ENCODE measurements at places on chromosomes 7 and 10. TPM values are rescaled to one million over a fixed set of nuclear protein-coding genes. Genes with fewer than 3 reads are reported as not detected.

Gene HOGA1
- polyA plus RNA-seq: not detected

- DNase-seq: no peak
Measured at GRCh38 chr10:44628921-44629320, 244.0 kb upstream of the CXCL12 start.

Gene KMT2E
- polyA plus RNA-seq: 114 TPM

Gene HOXA4
- 0.51 TPM for polyA plus RNA-seq

DNA sequence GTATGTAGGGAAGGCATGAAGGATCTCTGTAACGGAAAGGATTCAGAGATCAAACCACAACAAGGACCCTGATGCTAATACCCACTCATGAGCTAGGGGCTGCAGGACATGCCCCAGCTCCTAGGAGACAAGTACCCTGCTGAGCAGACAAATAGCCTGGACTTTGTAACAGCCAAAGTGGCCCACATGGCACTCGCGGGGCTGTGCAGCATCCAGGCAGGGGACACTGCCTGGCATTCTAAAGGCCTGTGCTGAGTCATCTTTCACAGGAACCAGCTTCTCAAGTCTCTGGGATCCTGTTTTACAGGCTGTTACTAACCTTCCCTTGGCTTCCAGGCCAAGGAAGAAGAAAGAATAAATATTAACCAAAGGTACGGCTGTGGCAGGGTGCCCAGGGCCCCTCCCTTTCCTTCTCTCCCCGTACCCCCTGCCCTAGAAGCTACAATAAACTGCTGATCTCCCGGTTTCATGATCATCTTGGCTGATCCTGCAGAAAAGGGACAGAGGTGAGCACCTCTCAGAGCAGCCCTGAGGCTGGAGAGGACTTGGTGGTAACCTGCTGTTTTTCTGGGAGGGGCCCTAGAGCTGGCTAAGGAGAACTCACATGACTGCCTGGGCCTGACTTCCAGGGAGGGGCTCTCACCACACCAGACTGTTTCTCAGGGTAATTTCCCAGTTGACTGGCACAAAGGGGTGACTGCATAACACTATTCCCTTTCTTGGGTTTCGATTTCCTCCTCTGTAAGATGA lies 4.2 kb upstream of the RPEL1 start:
- no peak for DNase-seq

Gene PTPRZ1
- not detected for polyA plus RNA-seq

DNA sequence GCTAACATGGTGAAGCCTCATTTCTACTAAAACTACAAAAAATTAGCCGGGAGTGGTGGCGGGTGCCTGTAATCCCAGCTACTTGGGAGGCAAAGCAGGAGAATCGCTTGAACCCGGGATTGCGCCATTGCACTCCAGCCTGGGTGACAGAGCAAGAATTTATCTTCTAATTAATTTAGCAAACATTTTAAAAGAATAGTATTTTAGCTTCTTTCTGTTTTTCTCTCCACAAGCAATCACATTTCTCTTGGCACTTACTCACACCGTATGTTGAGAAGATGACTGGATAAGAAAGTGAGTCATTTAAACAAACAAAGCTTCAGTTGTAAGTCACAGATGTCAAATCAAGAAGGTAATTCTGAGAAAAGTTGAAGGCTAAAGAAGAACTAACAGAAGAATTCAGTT lies 264.0 kb downstream of the ARL4A start:
- no peak for DNase-seq

Gene CPA4
- not detected for polyA plus RNA-seq

DNA sequence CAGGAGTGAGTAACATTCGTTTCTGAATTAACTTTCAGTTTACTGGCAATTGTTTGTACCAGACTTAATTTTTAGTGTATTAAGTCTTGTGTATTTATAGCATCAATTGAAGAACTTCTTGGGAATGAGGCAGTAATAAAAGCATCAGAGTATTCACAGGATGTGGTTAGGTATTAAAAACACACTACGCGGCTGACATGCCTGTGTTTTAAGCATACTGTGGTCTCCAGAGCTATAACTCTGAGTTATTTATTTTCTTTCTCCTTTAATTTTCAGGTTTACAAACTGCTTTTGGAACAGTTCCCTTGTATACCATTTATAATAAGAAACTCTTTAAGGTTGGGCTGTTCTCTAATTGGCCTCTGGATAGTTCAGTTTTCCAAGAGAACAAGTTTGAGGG lies 626.1 kb upstream of the NRG3 start:
- DNase-seq: no peak

DNA sequence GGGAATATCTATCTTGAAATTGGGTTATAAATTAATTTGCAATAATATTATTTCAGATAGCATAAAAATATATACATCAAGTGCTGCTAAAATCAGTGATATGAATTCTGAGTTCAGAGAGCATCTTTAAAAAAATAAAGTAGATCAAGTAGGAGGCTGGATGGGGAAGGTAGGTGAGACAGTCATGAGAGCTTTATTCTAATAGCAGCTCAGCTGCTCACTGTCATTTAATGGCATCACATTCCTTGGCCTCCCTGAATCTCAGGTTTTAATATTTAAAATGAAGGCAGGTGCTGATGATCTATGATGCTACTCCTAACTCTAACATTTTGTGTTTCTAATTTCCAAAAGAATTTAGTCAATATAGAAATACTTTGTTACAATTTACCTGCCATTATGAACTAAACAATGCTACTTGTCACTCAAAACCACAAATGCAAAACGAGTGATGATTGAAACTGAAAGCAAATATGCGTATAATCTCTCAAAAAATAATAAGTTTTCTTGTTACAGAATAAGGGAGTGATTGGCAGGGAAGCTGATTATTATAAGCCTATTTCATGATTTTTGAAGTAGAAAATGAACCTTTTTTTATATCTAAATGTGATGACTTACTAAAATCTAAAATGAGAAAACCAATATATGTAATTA lies 147.6 kb upstream of the CSTF2T start:
- no peak for DNase-seq

Gene COL13A1
- 1.6 TPM for polyA plus RNA-seq

Gene TFR2
- 0.85 TPM for polyA plus RNA-seq

All from immature natural killer cell (primary cell).